ENCODE measurements at places on chromosomes 2 and 18.

- DNase-seq, result no peak
Measured at GRCh38 chr2:204727368-204727767, 182.1 kb downstream of the PARD3B start.

GRCh38 chr2:6186332-6187151, 494.4 kb downstream of the SOX11 start:
- DNase-seq, result no peak

DNA sequence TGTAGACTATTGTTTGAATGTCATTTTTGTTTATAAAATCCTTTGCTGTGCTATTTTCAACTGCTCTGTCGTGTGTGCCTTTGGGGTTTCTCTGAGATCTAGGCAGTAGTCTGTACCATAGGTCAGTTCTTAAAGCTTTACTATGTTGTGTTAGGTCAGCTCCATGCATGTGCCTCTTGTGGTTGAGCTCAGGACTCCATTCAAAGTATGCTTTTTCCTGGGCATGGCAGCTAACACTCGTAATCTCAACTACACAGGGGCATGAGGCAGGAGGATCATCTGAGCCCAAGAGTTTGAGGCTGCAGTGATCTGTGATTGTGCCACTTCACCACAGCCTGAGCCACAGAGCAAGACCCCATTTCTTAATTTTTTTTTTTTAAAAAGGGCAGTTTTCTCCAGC, 174.4 kb upstream of the SPHKAP start:
- no peak for DNase-seq

DNA sequence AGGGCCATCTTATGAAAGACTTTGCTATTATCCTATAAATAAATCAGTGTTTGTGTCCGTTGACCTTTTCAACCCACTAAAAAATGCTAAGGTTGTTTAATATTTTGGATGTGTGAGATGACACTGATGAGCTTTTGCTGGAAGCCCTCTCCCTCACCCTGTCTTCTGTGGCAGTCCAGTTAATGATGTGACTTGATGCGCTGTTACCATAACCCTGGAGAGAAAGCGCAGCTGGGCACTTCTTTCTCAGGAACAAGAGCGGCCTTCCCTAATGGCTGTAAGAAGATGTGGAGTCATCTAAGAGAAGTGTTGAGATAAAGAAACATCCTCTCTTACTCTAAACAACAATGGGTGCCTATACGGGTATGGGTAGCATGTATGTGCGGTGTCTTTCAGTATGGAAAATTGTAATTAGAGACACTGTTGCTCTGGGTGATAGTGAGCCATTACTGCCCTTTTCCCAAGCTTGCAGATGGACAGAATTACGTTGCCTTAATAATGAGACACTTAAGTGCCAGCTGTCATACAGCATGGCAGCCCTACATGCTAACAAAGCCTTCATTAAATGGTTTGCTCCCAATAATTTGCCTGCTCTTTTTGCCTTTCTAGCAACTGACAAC, 165.6 kb upstream of the NABP1 start:
- no peak for DNase-seq

GRCh38 chr2:156116113-156116512, 216.4 kb downstream of the NR4A2 start:
- DNase-seq, result no peak

GRCh38 chr2:182064019-182064778, 78.5 kb downstream of the PPP1R1C start:
- DNase-seq, result no peak
